ENCODE measurements at places on chromosomes 16 and 17.

- no peak for DNase-seq
These were observed 7.4 kb downstream of the SNX20 start for GRCh38 chr16:50673496-50674275.

DNA sequence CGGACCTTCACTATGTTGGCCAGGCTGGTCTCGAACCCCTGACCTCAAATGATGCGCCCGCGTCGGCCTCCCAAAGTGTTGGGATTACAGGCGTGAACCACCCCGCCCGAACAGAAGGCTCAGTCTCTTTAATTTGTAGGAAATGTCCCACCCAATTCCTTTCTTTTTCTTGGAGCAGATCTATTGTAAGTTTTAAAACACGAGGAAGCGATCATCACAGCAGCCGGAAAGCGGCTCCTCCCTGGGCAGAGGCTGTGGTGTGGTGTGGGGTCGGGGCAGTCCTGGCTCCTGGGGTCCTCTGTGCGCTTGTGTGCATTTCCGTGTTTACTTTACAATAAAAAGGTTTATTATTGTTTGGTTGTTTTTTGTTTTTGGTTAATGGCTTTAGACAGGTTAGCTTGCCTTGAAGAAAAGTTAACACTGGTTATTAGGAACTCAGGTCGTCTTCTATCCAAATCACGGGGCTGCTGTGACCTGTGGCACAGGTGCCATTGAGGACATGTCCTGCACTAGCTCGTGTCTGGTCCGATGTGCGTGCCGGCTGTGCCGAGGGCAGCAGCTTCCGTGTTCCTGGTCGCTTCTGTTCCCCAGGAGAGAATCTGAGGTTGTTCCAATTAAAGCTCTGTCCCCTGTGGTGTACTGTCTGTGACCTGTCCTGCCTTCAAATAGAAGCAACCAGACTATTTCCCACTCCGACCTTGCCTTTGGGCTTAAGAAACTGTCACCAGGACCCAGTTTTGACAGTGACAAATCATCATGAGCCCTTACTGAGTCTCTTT is 83.1 kb downstream of the SEC14L1 start:
- DNase-seq: no peak

DNA sequence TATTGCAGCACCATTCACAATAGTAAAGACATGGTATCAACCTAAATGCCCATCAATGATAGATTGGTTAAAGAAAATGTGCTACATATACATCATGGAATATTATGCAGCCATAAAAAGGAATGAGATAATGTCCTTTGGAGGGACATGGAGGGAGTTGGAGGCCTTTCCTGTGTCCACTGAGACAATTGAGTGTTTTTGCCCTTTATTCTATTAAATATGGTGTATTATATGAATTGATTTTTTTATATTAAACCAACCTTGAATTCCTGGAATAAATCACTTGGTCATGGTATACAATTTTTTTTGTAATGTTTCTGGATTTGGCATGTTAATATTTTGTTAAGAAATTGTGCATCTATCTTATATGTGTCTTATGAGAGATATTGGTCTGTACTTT is 9.0 kb upstream of the CCR7 start:
- DNase-seq: no peak

DNA sequence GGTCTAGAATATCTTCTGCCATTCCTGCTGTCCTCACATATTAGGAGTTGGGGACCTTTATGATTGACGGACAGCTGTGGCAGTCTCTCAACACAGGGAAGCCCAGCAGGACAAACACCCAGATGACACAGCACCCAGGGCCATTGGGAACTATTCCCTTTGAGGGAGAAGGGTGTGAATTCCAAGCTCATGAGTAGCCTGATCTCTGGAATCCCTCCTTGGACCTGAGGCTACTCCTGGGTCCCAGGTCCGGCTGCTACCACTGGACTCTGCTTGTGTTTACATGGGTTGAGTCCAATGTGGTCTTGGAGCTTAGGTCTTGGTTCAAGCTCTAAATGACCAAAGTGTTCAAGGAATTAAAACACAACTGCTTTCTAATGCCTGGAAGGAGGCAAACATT is 78.9 kb downstream of the SLC6A2 start:
- no peak for DNase-seq

GRCh38 chr17:42135664-42136653 is 13.4 kb downstream of the HSPB9 start:
- no peak for DNase-seq

DNA sequence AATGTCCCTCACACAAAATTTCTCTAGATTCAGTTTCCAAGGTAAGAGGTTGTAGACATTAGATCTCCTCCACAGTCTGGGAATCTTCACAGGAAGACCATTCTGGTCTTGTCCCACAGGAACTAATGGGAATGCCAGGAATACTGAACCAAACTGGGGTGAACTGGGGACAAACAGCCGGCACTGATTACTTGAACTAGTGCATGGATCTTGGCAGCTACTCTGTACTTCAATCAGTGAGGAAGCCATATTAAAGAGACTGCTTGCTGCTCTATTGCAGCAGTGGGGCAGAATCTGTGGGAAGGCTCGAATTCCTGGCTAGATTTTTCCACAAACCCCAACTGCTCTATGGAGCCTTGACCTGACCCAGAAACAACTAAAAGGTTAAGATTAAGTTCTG is 268.9 kb upstream of the AXIN2 start:
- DNase-seq: no peak

- DNase-seq: no peak
These were observed 52.7 kb upstream of the ZNF469 start for GRCh38 chr16:88329726-88330700.

DNA sequence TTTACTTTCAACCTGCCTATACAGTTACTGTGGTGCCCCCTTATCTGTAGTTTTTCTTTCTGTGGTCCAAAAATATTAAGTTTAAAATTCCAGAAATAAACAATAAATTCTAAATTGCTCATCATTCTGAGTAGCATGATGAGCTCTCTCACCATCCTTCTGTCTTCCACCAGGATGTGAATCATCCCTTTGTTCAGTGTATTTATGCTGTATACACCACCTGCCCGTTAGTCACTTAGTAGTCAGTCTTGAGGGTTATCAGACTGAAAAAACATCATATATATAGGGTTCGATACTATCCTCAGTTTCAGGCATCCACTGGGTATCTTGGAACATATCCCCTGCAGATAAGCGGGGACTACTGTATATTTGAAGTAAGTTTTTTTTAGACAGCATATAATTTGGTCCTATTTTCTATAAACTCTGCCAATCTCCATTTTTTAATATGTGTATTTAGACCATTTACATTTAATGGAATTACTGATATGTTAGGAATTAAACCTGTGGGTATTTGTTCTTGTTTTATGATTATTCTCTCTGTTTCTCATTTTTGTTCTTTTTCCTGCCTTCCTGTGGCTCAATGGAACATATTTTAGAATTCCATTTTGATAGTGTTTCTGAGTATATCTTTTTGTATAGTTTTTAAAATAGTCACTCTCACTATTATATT is 31.0 kb downstream of the TBX21 start:
- no peak for DNase-seq

GRCh38 chr16:48361540-48362144 is 23.6 kb downstream of the SIAH1 start:
- no peak for DNase-seq

- no peak for DNase-seq
These were observed 39.4 kb upstream of the DHX8 start for GRCh38 chr17:43444223-43445008.

GRCh38 chr17:79135011-79135410 is 60.4 kb downstream of the ENGASE start:
- no peak for DNase-seq

DNA sequence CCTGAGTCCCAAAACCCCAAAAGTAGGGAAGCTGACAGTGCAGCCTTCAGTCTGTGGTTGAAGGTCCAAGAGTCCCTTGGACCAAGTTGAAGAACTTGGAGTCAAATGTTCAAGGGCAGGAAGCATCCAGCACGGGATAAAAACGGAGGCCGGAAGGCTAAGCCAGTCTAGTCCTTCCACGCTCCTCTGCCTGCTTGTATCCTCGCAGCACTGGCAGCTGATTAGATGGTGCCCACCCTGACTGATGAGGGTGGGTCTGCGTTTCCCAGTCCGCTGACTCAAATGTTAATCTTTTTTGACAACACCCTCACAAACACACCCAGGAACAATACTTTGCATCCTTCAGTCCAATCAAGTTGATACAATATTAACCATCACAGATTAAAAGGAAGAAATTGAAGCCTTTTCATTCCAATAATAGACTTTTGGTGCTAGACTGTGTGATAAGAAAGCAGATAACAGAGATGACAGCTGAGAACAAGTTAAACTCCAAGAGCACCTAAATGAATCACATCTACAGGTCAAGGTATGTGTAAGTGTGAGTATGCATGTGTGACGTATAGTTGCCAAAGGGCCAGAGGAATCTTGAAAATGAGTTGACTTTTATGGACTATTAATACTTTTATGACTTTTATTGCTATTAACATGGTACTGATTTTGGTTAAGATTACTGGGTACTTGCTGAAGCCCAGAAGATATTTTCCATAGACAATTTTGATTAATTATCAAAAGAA is 933.5 kb upstream of the SOX9 start:
- no peak for DNase-seq

- DNase-seq: no peak
These were observed 13.9 kb downstream of the NUP93 start for GRCh38 chr16:56743840-56744239.

DNA sequence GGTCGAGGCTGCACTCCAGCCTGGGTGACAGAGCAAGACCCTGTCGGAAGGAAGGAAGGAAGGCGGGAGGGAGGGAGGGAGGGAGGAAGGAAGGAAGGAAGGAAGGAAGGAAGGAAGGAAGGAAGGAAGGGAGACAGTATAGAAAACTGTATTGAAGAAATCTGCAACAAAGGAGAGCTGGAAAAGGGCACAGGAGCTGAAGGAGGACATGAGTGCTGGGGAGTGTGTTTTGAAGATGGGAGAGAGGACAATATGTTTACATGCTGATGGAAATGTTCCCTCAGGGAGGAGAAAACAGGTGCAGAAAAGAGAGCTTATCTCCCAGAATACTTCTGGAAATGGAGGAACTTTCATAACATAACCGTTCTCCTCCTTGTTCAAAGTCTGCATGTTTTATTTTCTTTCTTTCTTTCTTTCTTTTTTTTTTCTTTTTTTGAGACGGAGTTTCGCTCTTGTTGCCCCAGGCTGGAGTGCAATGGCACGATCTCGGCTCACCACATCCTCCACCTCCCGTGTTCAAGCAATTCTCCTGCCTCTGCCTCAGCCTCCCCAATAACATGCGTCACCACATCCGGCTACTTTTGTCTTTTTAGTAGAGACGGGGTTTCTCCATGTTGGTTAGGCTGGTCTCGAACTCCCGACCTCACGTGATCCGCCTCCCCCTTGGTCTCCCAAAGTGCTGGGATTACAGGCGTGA is 2.7 kb upstream of the HAP1 start:
- DNase-seq: no peak

- DNase-seq: no peak
These were observed 229.6 kb downstream of the ZFHX3 start for GRCh38 chr16:72818236-72818845.

GRCh38 chr17:2023692-2024571 is 1.2 kb downstream of the RTN4RL1 start:
- DNase-seq: no peak

- DNase-seq: no peak
These were observed 56.6 kb downstream of the DUSP14 start for GRCh38 chr17:37546302-37546701.

- DNase-seq: no peak
These were observed 110.3 kb downstream of the ARHGAP44 start for GRCh38 chr17:12899604-12900003.

DNA sequence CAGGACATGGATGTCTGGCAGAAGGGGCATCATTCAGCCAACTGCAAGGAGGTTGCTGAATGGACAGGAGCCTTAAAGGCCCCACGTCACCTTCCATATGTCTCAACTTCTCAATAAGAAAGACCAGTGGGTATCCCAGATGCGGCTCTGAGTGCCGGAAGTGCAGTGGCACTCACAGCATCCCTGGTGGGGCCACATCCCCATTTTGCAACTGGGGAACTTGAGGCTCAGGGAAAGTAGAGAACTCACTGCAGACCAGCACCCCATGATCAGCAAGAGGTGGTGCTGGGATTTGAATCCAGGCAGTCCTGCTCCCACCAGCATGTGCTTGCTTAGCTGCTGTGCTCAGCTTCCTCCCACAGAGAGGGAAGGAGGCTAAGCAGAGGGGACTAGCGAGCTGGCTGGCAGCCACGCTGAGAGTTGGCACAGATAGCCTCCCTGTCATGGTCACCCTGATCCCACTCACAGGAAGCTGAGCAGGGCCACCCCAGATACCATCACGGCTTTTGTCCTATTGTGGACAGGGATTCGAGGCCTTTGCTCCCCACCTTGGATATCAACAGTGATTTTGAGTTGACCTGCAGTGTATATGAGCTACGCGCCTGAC is 294.2 kb upstream of the FOXF1 start:
- DNase-seq: no peak

- no peak for DNase-seq
These were observed 21.1 kb upstream of the TACO1 start for GRCh38 chr17:63579633-63580032.

GRCh38 chr16:68825427-68825826 is 17.9 kb upstream of the TANGO6 start:
- no peak for DNase-seq

DNA sequence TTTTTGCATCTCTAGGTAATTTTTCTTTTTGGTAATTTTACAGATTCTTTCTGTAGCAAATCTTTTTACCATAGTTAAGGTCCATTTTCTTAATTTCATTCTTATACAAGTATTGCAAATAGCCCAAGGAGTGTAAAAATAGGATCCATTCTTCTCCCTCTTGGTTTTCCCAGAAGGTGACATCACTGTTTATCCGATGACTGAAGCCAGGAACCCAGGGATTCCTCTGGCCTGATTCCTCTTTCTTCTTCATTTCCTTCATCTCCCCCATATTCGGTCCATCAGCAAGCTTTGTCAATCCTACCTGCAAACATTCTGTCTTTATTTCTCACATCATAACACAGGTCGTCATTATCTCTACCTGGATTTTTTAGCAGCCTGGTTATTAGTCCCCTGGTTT is 5.3 kb downstream of the RBBP6 start:
- DNase-seq: no peak

- no peak for DNase-seq
These were observed 1.1 kb downstream of the NAA38 start for GRCh38 chr17:7856011-7856810.

GRCh38 chr16:28596840-28597691 is at the start of gene SULT1A2:
Gene SULT1A2 (minus strand): TSS chr16:28597050. CDS start chr16:28595930, 1,120 bp downstream.
- no peak for DNase-seq

- no peak for DNase-seq
These were observed 26.0 kb upstream of the MPHOSPH6 start for GRCh38 chr16:82195917-82196494.

- DNase-seq: no peak
These were observed 115.9 kb downstream of the KATNIP start for GRCh38 chr16:27665881-27666280.

- no peak for DNase-seq
These were observed 11.6 kb upstream of the GOSR2 start for GRCh38 chr17:46911311-46911710.

DNA sequence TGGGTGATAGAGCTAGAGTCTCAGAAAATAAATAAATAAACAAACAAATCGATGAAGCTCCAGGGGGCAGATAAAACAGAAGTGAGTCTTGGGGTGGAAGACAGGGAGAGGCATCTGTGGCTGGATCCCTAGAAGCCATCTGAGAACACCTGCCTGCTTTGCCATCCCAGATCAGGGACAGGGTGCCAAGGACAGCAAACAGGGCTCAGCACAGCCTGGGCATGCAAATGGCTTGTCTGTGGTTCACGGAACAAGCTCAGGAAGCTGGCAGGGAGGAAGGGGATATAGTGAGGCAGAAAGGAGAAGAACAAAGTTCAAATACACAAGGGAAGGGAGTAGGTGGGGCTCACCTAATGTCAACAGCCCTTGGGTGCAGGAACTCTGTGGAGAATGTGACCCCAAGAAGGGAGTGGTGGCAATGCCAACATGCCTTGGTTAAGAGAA is 27.5 kb downstream of the TRIM25 start:
- DNase-seq: no peak

- no peak for DNase-seq
These were observed 4.8 kb upstream of the GFOD2 start for GRCh38 chr16:67723911-67724305.

Measured in stimulated activated CD8-positive, alpha-beta memory T cell treated with anti-CD3 and anti-CD28 coated beads, Interleukin-7, amount 100 ng/mL, for 48 hours (primary cell).